ENCODE measurements at places on chromosomes 6 and 20. TPM values are rescaled to one million over a fixed set of nuclear protein-coding genes. Genes with fewer than 3 reads are reported as not detected.

DNA sequence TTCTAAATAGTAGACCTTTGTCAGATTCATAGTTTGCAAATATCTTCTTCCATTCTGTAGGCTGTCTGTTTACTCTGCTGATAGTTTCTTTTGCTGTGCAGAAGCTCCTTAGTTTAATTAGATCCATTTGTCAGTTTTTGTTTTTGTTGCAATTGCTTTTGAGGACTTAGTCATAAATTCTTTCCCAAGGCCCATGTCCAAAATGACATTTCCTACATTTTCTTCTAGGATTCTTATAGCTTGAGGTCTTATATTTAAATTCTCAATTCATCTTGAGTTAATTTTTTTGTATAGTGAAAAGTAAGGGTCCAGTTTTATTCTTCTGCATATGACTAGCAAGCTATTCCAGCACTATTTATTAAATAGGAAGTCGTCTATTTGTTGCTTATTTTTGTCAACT lies 287.0 kb downstream of the PACRG start:
- H3K27ac ChIP-seq: no peak overlapping the region
- H3K4me1 ChIP-seq: no peaks in the 10 kb centered on the region
- no peak for DNase-seq
- H3K36me3 ChIP-seq: no peaks in the 10 kb centered on the region

- no peaks in the 10 kb centered on the region for H3K4me1 ChIP-seq
- no peak overlapping the region for H3K4me3 ChIP-seq
- H3K27ac ChIP-seq: peak overlapping the region; percentile 14
- no peaks in the 10 kb centered on the region for H3K27me3 ChIP-seq
- peak; percentile 35 for DNase-seq
Measured at GRCh38 chr6:14910692-14911547, 334.9 kb upstream of the JARID2 start.

GRCh38 chr6:14440215-14440910 lies 322.8 kb downstream of the CD83 start:
- no peaks in the 10 kb centered on the region for H3K36me3 ChIP-seq
- peak overlapping the region; percentile 81 for H3K27ac ChIP-seq
- no peaks in the 10 kb centered on the region for H3K27me3 ChIP-seq
- DNase-seq: no peak
- peaks cover 45% of the 10 kb centered on the region for H3K4me1 ChIP-seq

GRCh38 chr20:8530022-8530421 lies 398.0 kb downstream of the PLCB1 start:
- no peaks in the 10 kb centered on the region for H3K27me3 ChIP-seq
- no peak overlapping the region for H3K4me3 ChIP-seq
- no peak overlapping the region for H3K27ac ChIP-seq
- no peak for DNase-seq
- H3K36me3 ChIP-seq: no peaks in the 10 kb centered on the region
- H3K4me1 ChIP-seq: peaks cover 7% of the 10 kb centered on the region

DNA sequence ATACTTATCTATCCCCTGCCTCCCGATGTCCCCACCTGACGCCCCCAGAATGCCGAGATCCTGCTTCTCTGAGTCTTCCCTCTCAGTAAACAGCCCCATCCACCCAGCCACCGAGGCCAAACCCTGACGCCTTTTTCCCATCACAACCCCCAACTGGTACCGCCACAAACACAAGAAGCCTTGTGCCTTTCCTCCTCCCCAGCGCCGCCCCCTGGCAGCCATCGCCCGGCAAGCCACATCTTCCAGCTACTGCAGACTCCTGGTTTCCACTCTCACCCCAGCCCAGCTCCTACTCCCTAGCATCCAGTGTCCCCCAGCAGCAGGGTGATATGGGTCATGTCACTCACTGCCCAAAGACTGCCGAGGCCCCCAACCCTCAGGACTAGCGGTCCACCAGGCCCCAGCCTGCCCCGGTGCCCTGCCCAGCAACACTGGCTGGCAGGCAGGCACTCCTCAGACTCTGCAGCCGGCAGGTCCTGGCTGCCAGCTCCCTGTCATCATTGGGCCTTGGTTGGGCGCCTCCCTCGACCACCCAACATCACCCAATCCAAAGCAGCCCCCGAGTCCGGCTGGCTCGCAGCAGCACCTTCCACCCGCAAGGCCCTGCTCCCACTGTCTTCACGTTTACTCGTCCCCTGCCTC lies 11.2 kb downstream of the TCFL5 start:
- no peak overlapping the region for H3K27ac ChIP-seq
- H3K27me3 ChIP-seq: no peaks in the 10 kb centered on the region
- no peak for DNase-seq
- no peak overlapping the region for H3K4me3 ChIP-seq

GRCh38 chr6:169321546-169321945 lies 67.9 kb upstream of the THBS2 start:
- no peak for DNase-seq
- H3K27me3 ChIP-seq: peaks cover 23% of the 10 kb centered on the region
- H3K4me3 ChIP-seq: no peak overlapping the region
- no peaks in the 10 kb centered on the region for H3K4me1 ChIP-seq
- H3K27ac ChIP-seq: no peak overlapping the region

- peak within 1 kb of the TSS; percentile 84 for H3K27ac ChIP-seq
- no peaks in the 10 kb centered on the region for H3K27me3 ChIP-seq
- H3K4me3 ChIP-seq: peak within 1 kb of the TSS; percentile 43
Measured at GRCh38 chr6:149897855-149898744, at the start of gene RAET1E. Gene RAET1E, minus strand, starts transcription at chr6:149898113. Its CDS starts 7,212 bp downstream, at chr6:149890901.

GRCh38 chr6:33897189-33897780 lies 93.5 kb upstream of the MLN start:
- no peak overlapping the region for H3K4me3 ChIP-seq
- no peak for DNase-seq
- H3K4me1 ChIP-seq: peaks cover 11% of the 10 kb centered on the region

GRCh38 chr6:14540276-14540675 lies 422.7 kb downstream of the CD83 start:
- H3K27ac ChIP-seq: no peak overlapping the region
- H3K4me3 ChIP-seq: no peak overlapping the region
- H3K4me1 ChIP-seq: peaks cover 12% of the 10 kb centered on the region
- no peaks in the 10 kb centered on the region for H3K36me3 ChIP-seq
- H3K27me3 ChIP-seq: no peaks in the 10 kb centered on the region
- no peak for DNase-seq

GRCh38 chr6:23505026-23505425 lies 621.0 kb upstream of the NRSN1 start:
- H3K4me1 ChIP-seq: no peaks in the 10 kb centered on the region
- H3K36me3 ChIP-seq: no peaks in the 10 kb centered on the region
- DNase-seq: no peak

The BCAS4 gene
- total RNA-seq: 2.1 TPM

The OR2H2 gene
- total RNA-seq: not detected
